CD8-positive, alpha-beta T cell (primary cell): ENCODE measurements at places on chromosomes 1 and 21.

DNA sequence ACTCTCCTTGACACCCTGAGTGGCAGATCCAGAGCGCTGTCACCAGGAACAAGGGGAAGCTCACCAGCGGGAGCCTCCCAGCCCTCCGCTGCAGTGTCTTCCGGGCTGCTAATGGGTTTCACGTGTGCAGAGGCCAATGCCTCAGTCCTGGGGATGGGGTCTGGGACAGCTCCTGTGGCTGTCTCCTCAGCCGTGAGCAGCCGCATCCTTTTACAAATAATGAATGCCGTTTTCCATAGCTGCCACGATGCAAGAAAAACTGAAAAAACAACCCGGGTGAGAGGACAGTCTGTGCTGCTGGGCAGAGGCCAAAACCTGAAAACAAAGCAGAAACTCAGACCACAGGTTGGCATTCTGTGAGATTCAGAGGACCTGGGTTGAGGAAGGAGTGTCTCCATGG, 212.2 kb upstream of the RAB4A start:
- DNase-seq = no peak

DNA sequence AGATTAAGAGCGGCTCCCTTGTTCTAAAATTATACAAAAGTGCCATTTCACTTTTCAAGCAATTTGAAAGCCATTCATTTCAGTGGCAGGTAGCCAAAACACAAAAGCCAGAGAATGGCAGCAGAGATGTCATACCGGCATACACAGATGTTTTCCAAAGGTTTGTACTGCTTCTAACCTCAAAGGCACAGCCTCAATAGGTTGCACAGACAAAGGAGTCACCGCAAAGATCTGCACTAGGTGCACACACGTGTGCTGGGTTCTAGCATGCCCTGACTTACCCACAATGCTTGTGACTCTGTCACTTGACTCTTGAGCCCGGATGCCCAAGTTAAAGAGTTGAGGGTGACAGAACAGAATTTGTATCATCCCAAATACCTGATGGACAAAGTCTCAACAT, 448.9 kb upstream of the ADGRL2 start:
- DNase-seq = no peak

- DNase-seq = no peak
Measured at GRCh38 chr1:237043846-237044636, 2.1 kb downstream of the RYR2 start.

- no peak for DNase-seq
Measured at GRCh38 chr1:69982992-69983391, 222.4 kb downstream of the LRRC40 start.

GRCh38 chr1:64192290-64192689, 11.1 kb upstream of the UBE2U start:
- no peak for DNase-seq

GRCh38 chr1:158020886-158021620, 27.6 kb downstream of the KIRREL1 start:
- DNase-seq = no peak

GRCh38 chr1:84181350-84182005, 37.4 kb downstream of the PRKACB start:
- DNase-seq = no peak

- no peak for DNase-seq
Measured at GRCh38 chr1:93349231-93350135, 3.8 kb downstream of the DR1 start.

DNA sequence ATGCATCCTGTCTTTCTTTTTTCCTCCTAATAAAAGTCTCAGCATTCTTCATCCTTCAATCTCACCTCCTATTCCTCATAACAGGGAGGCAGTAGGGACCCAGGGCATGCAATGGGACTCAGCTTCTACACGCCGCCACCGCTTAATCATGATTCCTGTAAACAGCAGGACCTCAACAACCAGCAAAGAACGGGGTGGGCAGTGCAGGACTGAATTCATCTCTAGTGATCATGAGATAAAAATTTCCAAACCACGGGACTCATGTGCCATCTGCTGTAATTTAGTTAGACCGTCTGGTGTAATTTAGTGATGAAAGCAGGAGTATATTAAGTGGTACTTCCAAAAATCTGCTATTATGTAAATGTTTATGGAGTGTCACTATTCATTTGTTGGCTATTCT, 5.4 kb downstream of the PRAMEF12 start:
- DNase-seq = no peak

- no peak for DNase-seq
Measured at GRCh38 chr1:201711811-201712210, 117.1 kb upstream of the IPO9 start.

GRCh38 chr1:84289169-84289785, 12.2 kb upstream of the SAMD13 start:
- no peak for DNase-seq

DNA sequence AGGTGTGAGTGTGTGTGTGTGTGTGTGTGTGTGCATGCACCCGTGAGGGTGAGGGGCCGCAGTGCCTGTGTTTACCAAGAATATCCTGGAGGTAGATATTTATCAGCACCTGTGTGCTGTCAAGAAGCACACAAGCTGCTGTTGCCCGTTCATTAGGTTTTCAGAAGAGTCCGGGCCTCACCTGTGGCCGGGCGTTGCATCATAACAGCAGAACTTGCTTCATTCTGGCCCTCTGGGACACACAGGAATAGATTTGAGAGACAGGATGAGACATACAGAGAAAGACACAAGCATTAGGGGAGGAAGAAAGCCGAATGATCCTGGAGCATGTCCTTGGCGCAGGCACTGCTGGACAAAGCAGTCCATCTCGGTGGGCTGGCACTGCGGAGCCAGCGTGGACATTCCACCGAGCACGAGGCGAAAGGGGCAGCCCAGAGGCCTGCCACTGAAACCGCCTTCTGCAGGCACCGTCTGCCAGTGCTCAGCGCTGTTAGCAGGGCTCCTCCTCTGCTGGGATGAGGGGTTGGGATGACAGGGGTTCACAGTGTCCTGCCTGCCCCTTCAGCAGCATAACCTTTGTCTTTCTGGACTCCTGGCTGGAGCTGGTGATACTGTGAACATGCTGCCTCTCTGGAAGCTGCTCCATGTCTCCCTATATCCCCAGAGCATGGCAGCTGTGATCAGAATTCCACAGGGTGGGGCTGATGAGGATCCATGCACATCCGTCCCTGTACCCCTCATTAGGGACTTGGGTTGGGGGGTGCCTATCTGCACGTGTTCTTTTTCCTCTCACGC, 81.1 kb downstream of the PEX14 start:
- DNase-seq = no peak

DNA sequence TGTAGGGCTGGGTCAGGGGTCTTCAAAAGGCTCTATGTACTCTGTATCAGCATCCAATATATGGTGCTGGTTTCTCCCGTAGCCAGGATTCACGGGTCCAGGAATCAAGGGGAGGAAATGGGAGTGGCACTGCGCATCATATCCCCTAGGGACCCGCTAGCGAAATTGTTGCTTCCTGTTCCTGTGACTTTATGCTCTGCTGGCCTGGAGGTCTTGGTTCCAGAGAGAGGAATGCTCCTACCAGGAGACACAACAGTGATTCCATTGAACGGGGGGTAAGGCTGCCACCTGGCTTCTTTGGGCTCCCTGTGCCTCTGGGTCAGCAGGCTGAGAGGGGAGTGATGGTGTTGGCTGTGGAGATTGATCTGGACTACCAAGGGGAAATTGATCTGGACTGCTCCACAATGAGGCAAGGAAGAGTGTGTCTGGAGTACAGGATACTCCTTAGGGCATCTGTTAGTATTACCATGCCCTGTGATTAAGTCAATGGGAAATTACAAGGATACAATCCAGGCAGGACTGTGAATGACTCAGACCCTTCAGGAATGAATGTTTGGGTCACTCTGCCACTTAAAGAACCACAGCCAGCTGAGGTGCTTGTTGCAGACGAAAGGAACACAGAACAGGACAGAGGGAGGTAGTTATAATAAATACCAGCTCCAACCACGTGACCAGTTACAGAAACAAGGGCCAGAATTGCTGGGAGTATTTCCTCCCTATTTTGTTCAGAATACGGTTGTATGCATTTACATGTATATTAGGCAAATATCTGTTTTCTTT, 10.2 kb downstream of the SPSB1 start:
- DNase-seq = no peak

- DNase-seq = no peak
Measured at GRCh38 chr1:26090893-26091292, 20.7 kb upstream of the PDIK1L start.

DNA sequence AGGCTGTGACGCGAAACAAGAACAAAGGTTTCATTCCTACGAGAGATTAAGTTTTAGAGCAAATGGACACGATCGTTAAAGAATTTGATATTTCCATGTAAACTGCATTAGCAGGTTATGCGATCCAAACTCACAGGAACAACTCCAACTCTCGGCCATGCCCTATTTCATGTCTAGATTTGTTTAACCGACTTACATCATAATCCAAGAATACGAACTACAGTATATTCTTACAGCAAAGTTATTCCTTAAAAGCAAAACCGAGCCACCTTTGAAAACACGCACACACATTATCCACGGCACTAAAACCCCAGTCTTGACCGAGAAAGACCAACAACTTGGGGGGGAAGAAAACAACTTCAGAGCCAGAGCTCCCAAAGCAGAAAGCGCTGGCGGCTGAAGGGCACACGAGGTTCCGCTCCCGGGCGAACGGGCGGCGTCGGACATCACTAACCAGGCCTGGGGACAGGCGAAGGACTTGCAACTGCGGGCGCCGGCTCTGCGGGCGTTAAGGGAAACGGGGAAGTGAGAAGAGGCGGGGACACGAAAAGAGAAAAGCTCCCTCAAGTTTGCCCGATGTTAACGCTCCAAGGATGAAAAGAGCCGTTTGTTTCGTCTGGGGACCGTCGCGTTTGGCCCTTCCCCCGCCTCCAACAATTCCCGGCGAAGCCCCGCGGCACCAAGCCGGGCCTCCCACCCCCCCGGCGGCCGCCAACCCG, 690 bp downstream of the B3GALNT2 start:
- no peak for DNase-seq

DNA sequence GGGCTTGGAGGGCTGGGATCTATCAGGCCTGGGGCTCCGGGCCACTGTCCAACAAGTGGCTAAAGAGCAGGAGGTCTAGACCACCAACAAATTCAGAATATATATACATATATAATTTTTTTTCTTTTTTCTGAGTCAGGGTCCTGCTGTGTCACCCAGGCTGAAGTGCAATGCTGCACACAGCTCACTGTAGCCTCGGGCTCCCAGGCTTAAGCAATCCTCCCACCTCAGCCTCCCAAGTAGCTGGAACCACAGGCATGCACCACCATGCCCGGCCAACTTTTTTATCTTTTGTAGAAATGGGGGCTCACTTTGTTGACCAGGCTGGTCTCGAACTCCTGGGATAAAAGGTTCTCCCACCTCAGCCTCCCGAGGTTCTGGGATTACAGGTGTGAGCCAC, 6.8 kb upstream of the LAPTM5 start:
- no peak for DNase-seq

DNA sequence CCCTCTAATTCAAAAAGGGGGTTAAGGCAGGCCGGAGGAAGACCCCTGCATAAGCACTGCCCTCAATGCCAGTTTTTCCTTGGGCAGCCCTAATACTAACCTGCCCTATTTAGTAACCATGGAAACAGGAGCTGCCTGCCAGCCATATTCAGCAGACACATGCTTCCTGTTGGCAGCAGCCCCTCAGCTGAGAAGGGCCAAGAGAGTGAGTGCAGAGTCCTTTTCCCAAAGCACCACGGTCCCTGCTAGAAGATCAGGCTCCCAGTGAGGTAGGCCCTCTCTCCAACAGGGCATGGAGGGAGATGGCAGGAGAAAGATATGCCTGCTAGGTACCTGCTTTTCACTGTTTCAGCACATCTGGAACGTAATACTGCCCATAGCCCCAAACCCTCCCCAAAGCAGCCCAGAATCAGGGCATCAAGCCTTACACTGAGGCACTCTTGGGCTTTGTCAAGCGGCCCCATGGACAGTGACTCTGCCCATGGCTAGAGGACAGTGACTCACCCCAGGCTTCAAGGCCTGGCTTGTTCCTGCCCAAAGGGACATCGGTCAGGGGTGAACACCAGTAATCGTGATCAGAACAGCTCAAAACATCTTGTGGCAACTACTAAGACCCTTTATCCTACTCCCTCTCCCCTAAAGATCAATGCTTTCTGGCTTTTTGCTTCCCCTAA, 64.5 kb downstream of the BCAR3 start:
- DNase-seq = no peak

- DNase-seq = no peak
Measured at GRCh38 chr1:162709132-162709860, 77.0 kb downstream of the DDR2 start.

GRCh38 chr1:8097077-8097799, 71.1 kb upstream of the ERRFI1 start:
- DNase-seq = no peak

DNA sequence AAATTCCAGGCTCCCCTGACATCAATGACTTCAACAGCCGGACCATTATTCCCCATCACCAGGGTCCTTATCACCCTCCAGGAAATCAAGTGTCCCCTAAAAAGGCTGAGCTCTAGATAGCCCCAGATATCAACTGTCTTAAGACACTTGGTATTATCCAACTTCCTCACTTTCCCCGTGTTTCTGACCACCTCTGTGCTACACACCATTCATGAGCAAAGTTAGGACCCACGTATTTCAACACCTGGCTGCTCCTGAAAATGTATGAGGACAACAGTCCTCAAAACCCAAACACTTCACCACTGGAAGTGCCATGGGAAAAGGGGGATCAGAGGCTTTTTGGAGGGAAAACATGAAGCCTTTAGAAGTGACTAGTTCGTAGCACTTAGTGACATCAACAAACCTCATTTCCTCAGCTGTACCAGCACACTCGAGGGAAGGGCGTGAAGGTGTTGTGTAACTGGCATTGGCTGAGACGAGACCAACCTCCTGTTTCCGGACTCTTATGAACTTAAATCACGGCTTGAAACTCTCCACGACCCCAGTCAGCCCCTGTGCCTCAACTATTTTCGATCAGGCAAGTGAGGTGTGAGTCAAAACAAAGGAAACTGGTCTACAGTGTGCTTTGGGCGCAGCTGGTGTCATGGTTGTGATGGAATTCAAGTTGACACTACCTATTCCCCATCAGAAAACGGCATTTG, 4.1 kb upstream of the CHD5 start:
- DNase-seq = no peak

DNA sequence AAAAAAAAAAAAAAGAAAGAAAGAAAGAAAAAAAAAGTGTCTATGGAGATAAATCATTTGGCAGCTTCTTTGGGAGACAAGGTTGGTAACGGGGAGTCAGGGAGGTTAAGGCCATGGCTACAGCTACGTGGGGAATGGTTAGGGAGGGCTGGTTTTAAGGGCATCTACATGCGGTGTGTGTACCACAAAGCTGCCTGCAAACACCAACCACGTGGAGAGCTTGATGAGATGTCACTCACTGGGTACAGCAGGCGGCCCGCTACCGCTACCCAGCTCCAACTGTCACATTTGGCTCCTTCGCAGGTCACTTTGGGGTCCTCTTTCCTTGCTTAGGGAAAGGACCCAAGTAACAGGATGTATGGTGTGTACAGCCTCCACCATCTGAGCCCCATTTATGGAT, 4.2 kb downstream of the NPPB start:
- no peak for DNase-seq

- DNase-seq = no peak
Measured at GRCh38 chr1:25773441-25774125, 26.4 kb upstream of the SELENON start.
